Activated naive CD8-positive, alpha-beta T cell treated with anti-CD3 and anti-CD28 coated beads, Interleukin-2, amount 50 U/mL, for 16 hours (primary cell): ENCODE measurements at places on chromosomes 13 and 19.

DNA sequence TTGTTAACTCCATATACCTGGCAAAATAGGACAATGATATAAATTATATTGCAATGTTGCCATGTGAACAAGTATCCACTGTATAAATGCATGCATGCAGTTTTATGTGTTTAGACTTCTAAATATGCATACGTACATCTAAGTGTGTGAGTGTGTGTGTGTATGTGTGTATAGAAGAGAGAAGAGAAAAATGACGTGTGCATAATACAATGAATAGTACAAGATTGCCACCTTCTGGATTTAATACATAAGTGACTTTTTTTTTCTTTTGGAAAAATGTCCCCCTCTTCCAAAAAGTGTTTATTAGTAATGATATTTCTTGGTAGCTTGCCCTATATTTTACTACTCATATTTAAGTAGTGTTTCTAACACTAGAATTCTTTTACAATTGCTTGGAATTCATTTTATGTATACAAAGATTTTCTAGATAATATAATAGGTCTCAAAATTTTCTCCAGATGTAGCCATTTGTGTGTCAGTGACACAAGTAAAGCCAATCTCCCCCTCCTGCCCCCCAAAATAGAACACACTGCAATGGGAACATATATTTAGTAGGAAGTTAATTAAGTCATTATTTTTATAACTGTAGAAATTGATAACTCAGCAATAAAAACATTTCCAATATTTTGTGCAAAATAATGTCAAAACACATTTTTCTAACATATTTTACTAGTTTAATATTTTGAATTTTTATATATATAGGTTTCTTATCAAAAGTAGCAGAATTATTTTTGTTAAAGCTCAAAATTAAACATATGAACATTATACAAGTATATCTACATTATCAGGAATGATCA, 783.3 kb upstream of the ATXN8OS start:
- DNase-seq, result no peak

DNA sequence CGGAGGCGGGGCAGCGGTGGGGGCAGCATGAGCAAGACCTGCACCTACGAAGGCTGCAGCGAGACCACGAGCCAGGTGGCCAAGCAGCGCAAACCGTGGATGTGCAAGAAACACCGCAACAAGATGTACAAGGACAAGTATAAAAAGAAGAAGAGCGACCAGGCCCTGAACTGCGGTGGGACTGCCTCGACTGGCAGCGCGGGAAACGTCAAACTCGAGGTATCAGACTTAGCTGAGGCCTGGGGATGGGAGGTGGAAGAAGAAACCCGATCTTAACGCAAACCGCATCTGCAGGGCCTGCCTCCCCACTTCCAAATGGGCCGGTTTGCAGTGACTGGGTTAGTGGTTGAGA, 693 bp downstream of the RFXAP start:
- no peak for DNase-seq

DNA sequence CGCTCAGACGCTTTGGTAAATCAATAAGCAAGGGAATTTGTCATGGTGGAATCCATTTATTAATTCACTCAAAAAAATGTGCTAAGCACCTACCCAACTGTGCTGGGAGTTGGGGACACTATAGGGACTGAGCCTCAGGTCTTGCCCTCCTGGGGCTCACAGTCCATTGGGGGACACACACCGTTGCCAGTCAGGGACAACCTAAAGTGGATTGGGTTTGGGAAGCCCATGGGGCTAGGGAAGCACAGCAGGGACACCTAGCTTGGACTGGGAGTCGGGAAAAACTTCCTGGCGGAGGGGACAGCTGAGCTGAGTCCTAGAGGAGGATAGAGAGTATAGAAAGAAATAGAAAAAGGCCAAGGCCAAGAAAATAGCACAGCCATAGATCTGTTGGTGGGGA, 8.5 kb downstream of the FOSB start:
- no peak for DNase-seq

DNA sequence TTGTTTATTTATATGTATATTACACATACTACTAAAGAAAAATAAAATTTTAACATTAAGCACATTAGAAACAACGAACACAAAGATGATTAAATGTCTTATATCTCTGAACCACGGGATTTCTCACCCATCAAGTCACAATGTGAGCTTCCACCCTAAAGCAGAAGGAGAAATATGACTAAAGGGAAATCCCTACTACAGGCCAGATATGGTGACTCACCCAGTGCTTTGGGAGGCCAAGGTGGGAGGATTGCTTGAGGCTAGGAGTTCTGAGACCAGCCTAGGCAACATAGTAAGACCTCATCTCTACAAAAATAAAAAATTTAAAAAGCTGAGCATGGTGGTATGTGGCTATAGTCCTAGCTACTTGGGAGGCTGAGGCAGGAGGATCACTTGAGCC, 24.6 kb downstream of the DCT start:
- DNase-seq, result no peak

GRCh38 chr19:54209058-54209810, 8.6 kb downstream of the RPS9 start:
- no peak for DNase-seq

DNA sequence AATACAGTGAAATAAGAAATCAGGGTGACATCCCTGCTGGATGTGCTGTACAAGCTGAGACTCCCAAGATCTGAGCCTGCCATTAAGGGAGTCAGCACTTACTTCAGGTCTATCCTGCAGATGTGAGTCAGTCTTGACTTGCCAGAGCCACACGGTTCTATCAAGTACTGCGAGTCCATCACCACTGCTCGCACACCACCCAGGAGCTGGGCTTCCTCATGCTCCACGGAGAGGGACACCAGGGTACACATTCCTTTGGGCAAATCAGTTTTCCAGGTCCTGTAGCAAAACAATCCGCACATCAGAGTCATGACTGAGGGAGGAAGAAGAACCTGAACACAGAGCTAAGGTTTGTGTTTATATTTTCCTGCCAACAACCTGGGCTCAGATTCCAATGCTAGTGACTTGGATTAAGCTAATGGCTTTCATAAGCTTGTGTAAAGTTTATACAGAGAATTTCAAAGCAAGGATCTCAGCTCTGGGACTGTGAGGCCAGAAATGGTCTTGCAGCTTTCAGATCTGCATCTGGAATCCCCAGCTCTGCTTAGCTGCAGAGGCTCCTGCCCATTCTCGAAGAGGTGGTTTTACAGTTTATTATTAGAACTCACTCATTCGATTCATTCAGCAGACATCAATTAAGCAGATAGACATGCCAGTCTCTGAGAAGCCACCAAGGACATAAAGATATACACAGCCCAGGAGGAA, 90.6 kb downstream of the KL start:
- DNase-seq, result no peak

DNA sequence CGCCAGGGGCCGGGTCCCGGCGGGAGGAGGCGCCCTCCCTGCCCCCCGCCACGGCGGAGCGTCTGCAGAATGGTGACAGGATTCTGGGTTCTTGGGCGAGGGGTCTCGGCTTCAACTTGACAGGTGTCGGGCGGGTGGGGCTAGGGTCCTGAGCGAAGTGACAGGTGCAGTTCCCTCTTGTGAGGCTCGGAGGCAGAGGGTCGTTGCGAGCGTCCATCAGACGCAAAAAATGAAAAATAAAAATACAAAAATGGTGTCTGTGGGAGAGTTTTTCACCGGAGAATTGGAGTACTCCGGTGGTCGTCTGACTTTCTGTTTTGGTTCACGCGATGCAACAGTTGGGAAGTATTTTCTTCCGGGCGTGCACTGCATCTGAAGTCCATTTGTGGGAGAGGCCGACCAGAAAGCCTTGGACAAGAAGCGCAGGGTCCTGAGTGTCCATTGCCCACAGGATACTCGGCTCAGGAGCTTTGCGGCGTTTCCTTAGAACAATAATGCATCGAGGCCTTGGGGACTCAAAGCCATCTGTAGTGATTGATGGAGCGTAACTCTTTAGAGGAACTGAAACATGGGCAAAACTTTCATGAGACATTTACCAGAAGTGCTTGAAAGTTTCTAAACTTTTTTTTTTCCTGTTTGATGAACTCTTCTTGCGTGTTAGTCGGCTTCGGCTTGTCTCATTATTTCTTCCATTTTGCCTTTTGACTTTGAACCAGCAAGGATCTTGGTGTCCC, 759 bp downstream of the RB1 start:
- DNase-seq, result no peak

DNA sequence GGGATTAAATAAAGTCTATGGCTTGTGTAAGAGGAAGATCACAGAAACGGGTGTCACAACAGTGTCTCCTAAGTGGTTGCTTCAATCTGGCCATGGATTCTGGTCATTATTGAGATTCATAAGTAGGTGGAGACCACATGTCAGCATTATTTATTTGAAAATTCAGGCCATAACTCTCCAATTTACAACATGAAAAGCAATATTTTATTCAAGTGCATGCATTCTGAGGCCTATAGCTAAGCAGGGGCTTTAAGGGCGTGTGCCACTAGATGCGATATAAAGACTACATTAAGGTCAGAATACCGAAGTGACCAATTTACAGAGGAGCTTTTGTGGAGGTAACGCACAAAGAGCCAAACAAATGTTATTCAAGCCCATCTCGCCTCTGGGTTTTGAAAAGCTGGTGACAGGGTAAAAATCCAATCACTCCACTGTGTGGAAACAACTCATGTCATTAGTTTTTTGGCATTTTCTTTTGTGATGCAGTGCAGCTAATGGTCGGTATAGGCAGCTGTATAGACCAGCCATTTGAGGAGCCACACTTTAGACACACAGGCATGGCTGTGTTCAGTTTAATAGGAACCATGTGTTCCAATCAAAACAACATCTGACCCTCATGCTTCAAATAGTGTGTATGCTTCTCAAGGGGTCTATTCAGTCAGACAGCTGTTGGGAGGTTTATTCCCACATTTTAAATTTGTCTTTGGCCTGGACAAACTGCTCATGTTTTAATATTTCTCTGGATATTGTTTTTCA, 123.7 kb downstream of the KL start:
- no peak for DNase-seq

- no peak for DNase-seq
These were observed 25.5 kb downstream of the PHF11 start for GRCh38 chr13:49521224-49521623.

DNA sequence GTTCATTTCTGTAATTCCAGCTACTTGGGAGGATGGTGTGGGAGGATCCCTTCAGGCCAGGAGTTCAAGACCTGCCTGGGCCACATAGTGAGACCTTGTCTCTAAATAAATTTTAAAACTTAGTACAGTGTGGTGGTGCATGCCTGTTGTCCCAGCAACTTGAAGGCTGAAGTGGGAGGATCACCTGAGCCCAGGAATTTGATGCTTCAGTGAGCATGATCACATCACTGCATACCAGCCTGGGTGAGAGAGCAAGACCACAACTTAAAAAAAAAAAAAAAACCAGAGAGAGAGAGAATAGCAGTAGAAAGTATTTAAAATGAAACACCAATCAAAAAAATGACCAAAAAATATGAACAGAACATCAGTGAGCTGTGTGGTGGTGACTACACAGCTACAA, 7.1 kb upstream of the ZNF823 start:
- DNase-seq, result no peak

- DNase-seq, result no peak
These were observed 2.0 kb downstream of the FARP1 start for GRCh38 chr13:98144801-98145350.

DNA sequence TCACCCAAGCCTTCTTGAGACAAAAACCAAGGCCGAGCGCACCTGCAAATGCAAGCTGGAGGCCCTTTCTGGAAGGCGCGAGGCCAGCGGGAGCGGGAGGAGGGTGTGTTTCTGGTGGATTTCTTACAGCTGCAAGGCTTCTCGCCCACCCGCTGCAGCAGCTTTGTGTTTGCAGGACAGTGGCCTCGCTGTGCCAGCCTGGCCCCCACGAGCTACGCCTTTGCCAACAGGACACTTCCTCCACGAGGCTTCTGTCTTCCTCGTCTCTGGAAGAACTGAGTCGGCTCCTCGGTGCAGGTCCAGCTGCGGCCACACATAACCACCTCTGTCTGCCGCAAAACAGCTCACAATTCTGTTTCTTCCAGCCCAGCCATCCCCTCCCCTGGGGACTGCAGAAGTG, 10.1 kb downstream of the ATCAY start:
- no peak for DNase-seq

- DNase-seq, result no peak
These were observed 24.4 kb downstream of the SLC25A15 start for GRCh38 chr13:40813667-40814454.

DNA sequence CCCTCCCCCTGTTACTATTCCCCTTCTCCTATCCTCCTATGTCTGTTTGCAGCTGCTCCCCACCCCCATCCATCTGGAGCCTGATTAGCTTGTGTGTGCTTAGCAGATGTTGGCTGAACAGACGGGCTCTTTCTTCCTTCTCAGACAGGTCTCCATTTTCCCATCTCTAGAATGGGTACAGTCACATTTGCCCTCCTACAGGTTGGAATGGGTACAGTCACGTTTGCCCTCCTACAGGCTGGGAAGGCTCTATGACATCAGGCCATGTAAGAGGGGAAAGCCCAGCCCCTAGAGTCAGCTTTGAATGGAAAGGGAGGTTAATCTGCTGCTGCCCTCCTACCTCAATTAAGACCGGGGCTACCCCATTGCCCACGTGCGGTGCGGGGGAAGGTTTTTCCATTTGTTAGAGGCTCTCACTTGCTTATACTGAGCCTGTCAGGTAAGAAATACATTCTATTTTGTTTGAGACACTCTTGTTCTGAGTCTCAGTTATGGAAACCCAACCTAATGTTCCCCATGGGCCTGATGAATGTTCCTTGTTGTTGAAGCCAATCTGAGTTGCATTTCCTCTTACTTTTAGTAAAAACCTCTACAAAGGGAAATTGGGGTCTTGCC, 2.2 kb upstream of the CLEC17A start:
- DNase-seq, result no peak

DNA sequence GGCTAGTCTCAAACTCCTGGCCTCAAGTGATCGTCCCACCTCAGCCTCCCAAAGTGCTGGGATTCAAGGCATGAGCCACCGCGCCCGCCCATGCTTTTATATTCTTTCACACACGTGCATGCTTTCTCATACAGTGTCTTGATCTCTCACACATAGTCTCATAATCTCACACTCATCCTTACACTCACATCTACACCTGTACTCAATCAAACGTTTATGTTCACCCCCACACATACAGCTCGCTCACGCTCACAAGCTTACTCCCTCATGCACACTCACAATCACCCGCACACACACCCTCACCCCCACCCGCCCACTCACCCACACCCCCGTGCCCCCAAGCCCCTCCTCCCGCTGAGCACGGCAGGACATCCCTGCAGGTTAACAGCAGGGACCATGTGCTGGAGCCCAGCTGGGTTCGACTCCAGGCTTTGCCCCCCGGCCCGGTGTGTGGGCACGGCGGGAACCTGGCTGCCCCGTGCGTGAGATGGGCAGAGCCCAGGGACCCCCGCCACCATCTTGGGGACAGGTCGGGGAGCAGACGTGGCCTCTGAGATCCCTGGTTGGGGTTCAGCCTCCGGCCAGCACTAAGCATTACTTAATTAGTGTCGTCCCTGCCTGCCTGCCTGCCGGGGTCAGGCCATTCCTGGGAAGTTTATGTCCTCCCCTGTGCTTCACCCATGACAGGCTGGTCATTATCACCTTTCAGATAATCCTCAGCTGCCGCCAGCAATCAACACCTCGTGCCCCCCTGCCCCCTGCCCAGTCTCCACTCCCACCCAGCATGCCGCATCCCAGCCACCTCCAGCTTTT, 11.4 kb downstream of the SBK2 start:
- DNase-seq, result no peak
